Psoas muscle (tissue), 8 donors: ENCODE measurements at places on chromosomes 4 and X. TPM values are rescaled to one million over a fixed set of nuclear protein-coding genes. Genes with fewer than 3 reads are reported as not detected.

The ZFP42 gene
- total RNA-seq, result not detected

The TCEAL6 gene
- total RNA-seq, result not detected

The NAP1L3 gene
- total RNA-seq, result 0.28 TPM

The ZMAT1 gene
- 0.71 TPM for total RNA-seq

The PPM1K gene
- total RNA-seq, result 3.3 TPM

The EVC2 gene
- total RNA-seq, result 0.60 TPM
